ENCODE measurements at places on chromosomes 2 and 18. TPM values are rescaled to one million over a fixed set of nuclear protein-coding genes. Genes with fewer than 3 reads are reported as not detected.

DNA sequence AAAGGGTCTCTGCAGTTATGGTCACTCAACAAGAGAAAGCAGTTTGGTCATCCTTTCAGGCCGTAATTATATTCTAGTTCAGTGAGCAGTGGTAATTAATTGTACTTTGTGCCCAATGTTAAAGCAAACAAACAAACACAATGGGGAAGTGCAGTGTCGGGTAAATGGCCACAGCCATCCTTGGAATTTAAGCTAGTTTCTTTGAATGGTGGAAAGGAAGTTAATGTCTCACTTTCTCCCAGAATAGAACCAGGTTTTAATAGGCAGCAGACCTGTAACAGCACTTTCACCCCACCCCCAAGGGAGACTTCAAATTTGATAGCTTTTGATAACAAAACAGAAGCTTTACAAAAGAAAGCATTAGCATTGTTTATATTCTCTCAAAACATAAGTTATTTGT lies 20.0 kb upstream of the ITGAV start:
- H3K27me3 ChIP-seq, result no peaks in the 10 kb centered on the region
- H3K27ac ChIP-seq, result no peak overlapping the region
- peaks cover 18% of the 10 kb centered on the region for H3K4me1 ChIP-seq
- H3K36me3 ChIP-seq, result no peaks in the 10 kb centered on the region
- no peak for DNase-seq

DNA sequence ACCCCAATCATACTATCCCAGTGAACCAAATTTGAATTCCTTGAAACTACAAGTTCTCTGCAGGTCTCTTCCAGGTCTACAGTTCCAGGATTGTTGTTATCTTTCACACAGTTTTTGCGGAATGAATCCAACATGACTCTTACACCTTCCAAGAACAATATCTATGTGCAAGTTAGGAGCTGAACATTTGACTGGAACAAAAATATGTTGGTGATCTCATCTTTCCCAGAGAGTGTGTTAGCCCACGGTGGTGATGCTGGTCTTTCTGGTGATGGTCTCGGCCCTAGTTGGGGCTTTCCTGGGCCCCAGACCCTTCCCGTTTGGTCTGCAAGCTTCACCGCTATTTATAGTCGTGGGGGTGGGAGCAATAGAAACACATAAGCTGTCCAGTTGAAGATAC lies 173.7 kb downstream of the TPGS2 start:
- H3K4me3 ChIP-seq, result no peak overlapping the region
- DNase-seq, result no peak
- H3K36me3 ChIP-seq, result no peaks in the 10 kb centered on the region

DNA sequence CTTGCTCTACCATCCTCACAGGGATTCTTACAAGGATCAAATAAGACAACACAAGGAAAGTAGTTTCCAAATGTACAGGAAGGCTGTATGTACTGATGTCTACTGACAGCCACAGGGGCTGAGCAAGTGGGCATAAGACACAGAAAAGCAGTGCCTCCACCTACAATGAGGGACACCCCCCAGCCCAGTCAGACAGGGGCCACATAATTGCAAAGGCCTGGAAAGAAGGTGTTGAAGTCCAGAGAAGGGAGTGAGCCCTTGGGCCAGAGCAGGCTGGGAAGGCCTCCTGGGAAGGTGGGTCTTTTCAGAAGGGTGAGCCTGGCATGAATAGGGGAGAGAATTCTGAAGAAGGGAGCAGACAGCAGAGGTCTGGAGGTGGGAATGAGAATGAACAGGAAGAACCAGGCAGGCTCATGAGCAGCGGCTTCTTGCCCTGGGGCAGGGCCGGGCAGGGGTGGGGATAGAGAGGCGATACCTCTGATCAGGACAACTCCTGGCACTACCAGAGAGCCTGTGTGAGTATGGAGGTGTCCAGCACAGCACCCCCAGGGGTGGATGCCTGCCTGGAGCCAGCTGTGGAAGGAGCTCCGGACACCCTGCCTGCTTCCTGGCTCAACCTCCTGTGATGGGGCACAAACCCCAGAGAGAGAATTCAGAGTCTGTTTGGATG lies 30.1 kb downstream of the HS1BP3 start:
- H3K27me3 ChIP-seq, result no peaks in the 10 kb centered on the region
- no peak for DNase-seq
- no peak overlapping the region for H3K4me3 ChIP-seq
- H3K36me3 ChIP-seq, result peaks cover 2% of the 10 kb centered on the region

GRCh38 chr18:8461544-8461943 lies 147.7 kb upstream of the RAB12 start:
- H3K4me3 ChIP-seq, result no peak overlapping the region
- H3K27me3 ChIP-seq, result no peaks in the 10 kb centered on the region
- no peaks in the 10 kb centered on the region for H3K4me1 ChIP-seq
- no peaks in the 10 kb centered on the region for H3K36me3 ChIP-seq
- H3K27ac ChIP-seq, result no peak overlapping the region

- no peaks in the 10 kb centered on the region for H3K36me3 ChIP-seq
- no peaks in the 10 kb centered on the region for H3K27me3 ChIP-seq
- H3K27ac ChIP-seq, result no peak overlapping the region
Measured at GRCh38 chr18:46294318-46294717, 190.1 kb downstream of the HAUS1 start.

The YWHAQ gene
- total RNA-seq, result 365 TPM

The NEB gene
- 17.6 TPM for total RNA-seq

The ASB18 gene
- total RNA-seq, result not detected

Measured in Caco-2 (cell line).